NCI-H446 (cell line): ENCODE measurements at places on chromosomes 3 and 15.

DNA sequence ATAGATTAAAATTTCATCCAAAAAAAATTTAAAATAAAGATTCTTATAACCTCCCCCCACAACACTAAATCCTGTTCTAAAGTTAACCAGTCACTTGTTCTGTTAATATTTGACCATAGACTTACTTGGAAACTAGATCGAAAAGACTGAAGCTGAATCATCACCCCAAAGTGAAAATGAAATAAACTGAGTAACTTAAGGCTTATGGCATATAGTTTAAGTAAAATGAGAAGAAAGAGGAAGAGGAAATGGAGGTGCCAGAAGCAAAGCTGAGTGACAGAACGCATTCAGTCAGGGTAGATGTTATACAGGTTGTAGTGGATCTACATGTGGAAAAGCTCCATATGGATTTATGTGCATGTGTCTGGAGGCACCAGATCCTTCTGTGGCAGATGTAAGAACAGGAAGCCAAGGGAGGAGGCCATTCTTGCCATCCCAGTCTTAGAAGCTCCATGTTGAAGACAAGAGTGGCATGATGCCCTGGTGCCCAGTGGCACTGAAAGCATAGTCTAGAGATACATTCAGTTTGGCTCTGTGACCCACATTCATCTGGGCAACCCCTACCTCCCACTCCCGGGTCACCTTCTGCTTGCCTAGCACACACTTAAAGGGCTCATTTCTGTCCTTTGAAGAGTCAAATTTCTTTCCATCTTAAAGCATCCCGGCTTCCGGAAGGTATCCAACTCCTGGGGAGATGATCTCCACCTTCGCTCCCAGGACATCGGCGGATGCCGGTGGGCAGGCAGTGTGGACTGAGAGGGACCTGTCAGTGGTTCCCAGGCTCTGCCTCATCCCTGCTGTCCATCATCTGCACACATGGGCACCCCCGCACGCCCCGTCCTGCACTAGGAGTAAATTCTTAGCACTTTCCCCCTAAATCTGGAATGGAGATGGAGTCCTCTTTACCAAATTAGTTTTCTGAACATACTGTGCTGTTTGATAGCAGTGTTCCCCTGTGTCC, 90.8 kb downstream of the NEO1 start:
- DNase-seq: no peak

GRCh38 chr3:76930712-76931111, 109.2 kb upstream of the ROBO2 start:
- no peak for DNase-seq

GRCh38 chr15:67884009-67884408, 44.2 kb upstream of the RNU6-1 start:
- DNase-seq: no peak

- no peak for DNase-seq
Observed at GRCh38 chr15:45641999-45642932, 7.4 kb downstream of the SQOR start.

GRCh38 chr3:25500706-25501210, 72.7 kb downstream of the RARB start:
- DNase-seq: no peak

DNA sequence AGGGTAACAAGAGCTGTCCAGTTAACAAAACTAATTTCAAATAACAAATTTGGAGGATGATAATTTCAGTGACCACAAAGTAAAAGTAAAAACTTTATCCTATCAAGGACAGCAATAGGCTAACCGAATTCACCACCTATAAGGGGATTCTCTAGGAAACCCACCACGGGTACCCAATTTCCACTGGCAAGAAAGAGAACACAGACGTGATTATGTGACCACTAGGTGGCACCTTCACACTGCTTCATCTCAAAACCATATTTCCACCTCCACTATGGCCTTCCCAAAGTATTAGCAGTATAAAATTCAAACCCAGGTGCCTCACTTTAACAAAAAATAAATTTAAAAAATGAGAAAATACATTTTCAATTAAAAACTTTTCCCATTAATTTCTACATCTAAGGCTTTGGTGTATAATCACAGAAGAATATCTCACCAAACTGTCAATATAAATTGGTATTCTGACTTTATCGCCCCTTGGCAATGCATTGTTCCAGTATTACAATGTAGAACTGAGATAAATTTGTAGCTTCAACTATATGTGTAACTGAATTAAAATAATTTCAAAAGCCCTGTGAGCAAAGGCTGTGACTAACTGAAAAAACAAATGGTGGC, 96.5 kb downstream of the FSIP1 start:
- peak; percentile 72 for DNase-seq

DNA sequence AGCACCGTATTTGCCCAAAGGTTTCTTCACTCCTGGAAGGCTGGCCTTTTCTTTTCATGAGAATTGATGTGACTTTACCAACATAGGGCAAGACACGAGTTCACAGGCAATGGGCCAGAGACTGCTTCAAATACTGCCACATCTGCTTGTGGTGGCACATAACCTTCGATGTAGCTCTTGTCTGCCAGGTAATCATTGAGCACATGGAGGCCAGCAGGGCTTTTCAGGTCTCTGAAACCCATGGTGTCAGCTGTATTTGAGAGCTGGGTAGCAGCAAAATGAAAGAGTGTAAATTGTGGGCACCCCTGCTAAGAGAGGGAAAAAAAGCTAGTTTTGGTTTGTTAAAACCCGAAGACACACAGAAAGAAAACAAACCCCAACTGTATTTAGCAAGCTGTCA, 200.7 kb downstream of the NAALADL2 start:
- no peak for DNase-seq

- DNase-seq: no peak
Observed at GRCh38 chr3:179309225-179310078, 13.4 kb upstream of the ZNF639 start.

DNA sequence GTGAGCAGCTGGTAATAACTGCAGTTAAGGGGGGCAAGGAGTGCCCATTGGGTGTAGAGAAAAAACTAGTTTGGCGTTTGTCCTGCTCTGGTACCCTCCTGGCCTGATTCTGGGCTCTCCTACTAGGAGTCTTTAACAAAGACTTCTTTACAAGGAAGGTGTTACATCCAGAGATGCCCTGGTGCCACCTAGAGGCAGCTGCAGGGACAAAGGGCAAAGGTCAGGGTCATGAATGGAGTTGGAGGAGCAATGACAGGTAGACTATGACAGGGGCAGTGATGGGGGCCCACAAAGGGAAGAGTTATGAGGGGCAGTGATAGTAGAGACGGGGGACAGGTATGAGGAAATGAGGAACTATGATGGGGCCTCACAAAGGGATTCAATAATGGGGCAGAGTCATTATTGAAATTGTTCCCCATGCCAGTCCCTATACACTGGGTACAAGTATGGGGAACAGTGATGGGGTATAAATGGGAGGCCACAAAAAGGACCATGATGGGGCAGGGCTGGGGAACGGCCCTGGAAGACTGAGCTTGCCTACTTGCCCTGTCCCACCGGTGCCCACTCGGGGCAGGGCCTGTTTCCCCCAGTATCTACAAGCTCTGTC, 7.9 kb downstream of the CCDC71 start:
- DNase-seq: no peak

- no peak for DNase-seq
Observed at GRCh38 chr3:88369337-88369736, 219.6 kb downstream of the C3orf38 start.

GRCh38 chr3:179921500-179921899, 115.2 kb downstream of the PEX5L start:
- DNase-seq: no peak

DNA sequence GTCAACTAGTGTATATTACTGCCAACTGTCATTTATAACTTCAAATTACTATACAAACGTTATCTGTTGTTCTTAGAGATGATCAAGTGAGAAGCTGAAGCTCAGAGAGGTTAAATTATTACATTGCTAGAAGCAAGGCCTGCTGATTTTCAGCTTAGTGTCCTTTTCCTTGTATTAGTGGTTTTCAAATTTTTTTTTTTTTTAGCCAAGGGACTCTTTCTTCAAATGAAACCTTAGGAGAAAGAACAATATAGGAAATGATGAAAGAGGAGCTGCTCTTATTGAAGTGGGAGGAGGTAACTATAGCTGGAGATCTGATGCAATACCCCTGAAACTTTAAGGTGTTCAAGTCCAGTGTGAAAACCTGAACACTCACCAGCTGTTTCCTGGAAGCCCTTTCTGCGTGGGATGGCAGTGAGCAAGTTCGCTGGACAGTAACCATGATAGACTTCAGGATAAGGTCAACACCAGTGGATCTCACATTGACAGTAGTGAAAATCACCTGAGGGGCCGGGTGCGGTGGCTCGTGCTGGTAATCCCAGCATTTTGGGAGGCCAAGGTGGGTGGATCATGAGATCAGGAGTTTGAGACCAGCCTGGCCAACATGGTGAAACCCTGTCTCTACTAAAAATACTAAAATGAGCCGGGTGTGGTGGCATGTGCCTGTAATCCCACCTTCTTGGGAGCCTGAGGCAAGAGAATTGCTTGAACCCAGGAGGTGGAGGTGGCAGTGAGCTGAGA, 376.2 kb downstream of the EDEM1 start:
- DNase-seq: no peak

- DNase-seq: no peak
Observed at GRCh38 chr15:99006146-99006545, 1.4 kb downstream of the PGPEP1L start.

- DNase-seq: no peak
Observed at GRCh38 chr3:179107617-179108016, 36.0 kb upstream of the ZMAT3 start.

GRCh38 chr3:193560091-193560490, 5.4 kb upstream of the ATP13A4 start:
- no peak for DNase-seq

DNA sequence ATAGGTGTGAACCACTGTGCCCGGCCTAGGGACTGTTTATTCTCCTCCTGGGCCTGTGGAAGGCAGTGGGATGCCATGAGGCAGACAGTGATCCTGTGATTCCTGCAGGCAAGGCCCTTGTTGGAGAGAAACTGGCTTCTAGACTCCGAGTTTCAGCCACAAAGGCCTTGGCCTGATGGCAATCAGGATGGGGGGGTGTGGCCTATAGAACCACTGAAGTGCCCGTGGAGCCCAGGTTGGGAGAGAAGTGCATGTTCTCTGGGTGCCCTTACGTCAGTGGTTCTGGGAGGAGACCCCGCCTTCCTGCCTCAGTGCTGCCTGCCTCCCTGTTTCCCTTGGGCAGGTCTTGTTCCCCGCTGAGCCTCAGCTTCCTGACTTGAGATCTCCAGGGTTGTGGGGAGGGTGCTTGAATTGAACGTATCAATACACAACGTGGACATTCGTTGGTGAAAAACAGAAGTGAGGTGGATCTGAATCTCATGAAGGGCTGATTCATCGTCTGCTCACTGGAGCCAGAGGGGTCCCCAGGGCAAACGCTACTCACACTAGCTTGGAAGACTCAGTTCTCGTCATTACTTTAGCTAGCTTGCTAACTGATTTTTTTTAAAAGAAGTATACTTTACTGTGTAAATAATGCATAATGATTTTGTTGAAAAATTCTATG, 31.8 kb downstream of the IRAK2 start:
- DNase-seq: no peak

DNA sequence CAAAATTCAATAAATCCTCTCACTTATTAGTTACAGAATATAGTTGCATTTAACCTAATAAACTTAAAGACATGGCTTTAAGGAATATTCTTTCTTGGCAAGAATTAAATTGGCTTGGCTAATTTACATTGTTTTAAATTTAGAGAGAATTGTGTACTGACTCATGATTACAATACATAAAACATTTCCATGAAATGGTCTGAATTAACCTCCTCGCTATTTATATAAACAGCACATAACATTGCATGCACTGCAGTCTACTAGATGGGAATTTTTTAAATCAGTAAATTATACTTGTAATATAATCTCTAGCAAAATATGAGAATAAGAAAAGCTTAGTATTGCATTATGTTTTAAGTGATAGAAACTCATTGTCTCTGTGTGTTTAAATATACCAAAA, 268.9 kb downstream of the SHOX2 start:
- no peak for DNase-seq

GRCh38 chr3:13749063-13749764, 130.7 kb downstream of the WNT7A start:
- DNase-seq: no peak

DNA sequence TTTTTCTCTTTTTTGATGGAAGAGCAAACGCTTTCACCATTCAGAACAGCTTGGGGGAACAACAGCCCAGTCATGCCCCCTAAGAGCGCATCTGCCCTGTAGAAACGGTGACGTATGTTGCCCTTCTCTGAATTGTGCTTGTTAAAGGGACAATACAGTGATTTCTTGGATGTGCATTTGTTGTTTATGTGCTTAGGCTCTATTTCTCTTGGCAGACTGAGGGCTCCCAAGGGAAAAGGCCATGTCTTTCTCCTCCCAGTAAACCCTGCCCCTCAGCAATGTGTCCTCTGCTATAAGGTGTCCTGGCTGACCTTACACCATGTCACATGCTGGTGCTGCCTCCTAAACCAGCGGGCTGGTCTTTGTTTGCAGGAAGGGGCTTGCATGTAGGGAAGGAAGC, 346.1 kb downstream of the EPHB1 start:
- no peak for DNase-seq

DNA sequence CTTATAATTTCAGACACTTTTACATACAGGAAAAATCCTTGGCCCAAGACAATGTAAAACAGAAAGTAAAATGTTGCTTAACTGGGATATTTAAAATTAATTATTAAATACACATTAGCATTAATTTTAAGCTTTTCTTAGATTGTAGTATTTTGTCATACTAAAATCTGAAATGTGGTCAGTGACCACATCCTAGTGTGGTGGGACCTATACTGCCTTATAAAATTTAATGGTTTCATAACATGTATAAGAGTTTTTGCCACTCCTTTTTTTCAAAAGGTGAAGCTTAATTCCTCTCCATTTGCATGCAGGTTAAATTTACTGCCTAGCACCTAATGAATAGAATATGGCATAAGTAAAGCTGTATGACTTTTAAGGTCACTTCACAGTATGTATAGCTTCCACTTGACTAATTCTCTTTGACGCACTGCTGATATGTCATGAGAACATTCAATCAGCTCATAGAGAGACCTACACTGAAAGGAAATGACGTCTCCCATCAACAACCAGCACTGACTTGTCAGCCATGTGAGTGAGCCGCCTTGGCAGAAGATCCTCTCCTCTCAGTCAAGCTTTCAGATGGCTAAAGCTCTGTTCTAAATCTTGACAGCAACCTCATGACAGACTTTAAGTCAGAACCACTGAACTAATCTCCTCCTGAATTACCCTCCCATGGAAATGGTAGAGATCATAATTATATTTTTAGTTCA, 847.8 kb downstream of the SI start:
- DNase-seq: no peak

DNA sequence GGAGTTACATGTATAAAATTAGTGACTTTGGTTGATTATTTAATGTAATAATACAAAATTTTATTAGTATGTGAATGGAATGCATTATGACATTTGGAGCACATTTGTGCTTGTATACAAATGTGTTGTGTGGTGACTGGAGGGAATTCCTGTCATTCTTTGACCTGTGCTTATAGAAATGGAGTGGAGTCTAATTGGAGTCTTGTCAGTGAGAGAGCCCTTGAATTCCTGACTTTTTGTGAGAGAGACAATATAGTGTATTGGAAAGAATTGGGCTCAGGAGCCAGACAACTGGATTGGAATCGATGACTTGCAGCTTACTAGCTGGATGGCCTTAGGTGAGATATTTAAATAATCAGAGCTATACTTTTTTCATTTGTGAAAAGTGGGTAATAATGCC, 9.4 kb downstream of the TCF12 start:
- no peak for DNase-seq

- DNase-seq: peak; percentile 48
Observed at GRCh38 chr3:142853270-142854168, 35.4 kb downstream of the PCOLCE2 start.
